ENCODE measurements at places on chromosomes 13 and 19.

DNA sequence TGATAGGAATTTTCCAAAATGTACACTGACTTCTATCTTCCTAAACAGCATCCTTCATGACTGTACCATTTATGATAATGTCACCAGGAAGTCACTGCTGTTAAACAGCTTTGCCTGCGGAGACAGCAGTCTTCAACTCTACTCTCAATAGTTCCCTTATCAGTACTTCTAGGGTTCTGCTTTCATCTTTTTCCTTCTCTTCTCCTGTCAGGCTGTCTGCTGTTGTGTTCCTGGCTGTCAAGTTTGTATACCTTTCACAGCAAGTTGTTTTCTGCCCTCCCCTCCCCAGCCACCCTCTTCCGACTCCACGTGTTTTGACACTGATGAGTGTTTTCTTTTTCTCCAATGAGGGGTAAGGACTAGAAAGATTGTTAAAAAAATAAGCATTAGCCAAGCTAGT is 2.2 kb downstream of the UPF3A start:
- DNase-seq = no peak

- DNase-seq = no peak
Measured at GRCh38 chr19:19647037-19647835, 3.8 kb upstream of the GMIP start.

DNA sequence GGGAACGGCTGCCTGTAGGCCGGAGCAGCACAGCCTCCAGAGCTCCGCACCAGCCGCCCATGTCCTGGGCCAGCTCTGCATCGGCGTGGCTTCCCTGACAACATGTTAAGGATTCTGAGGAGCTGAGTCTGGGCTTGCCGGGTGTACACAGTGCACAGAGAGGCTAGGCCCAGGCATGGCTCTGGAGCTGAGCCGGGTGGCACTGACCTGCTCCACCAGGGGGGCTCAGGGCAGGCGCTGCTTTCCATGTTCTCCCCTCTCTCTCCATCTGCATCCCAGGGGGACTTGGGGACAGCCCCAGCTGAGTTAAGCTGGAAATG is 31.6 kb downstream of the AP1M1 start:
- DNase-seq = no peak

DNA sequence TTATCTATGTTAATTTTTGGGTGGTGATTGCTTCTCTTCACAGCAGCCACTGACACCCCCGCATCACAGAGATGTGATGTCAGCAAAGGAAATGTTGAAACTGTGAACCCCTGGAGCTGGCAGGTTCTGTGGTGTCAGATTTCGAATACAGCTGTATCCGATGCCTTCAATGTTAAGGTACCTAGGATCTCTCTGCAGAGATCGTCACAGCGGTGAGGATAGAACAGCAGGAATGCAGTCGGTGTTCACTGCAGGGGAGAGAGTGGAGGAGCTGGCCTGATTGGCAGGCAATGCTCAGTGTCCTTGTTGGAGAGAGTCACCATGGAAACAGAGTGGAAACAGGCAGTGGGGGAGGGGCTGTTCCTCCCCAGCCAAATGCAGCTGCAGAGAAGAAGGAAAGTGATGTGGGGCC is 79.5 kb upstream of the ZNF835 start:
- DNase-seq = no peak

- no peak for DNase-seq
Measured at GRCh38 chr19:44883922-44884321, 7.1 kb upstream of the TOMM40 start.

- no peak for DNase-seq
Measured at GRCh38 chr13:19781526-19781925, 1.2 kb downstream of the PSPC1 start.

- DNase-seq = no peak
Measured at GRCh38 chr19:35307931-35308330, 16.0 kb downstream of the MAG start.

DNA sequence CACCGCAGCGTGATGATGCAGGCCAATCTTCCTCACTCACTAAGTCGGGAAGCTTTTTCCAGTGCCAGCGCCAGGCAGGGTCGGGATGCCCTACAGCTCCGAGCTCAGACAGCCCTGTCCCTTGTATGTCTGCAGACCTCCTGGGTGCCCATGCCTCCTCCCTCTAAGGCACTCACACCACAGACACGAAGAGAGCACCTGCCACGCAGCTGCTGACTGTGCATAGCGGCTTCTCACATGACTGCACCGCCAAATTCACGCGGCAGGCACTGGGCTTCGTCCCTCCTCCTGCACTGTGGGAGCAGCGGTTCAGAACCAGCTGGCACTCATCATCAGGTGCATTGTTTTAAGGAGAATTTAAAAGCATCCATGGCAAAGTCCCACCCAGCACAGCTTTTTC is 88.1 kb downstream of the SLC7A1 start:
- no peak for DNase-seq

- DNase-seq = no peak
Measured at GRCh38 chr19:29048873-29049272, 164.1 kb downstream of the UQCRFS1 start.

DNA sequence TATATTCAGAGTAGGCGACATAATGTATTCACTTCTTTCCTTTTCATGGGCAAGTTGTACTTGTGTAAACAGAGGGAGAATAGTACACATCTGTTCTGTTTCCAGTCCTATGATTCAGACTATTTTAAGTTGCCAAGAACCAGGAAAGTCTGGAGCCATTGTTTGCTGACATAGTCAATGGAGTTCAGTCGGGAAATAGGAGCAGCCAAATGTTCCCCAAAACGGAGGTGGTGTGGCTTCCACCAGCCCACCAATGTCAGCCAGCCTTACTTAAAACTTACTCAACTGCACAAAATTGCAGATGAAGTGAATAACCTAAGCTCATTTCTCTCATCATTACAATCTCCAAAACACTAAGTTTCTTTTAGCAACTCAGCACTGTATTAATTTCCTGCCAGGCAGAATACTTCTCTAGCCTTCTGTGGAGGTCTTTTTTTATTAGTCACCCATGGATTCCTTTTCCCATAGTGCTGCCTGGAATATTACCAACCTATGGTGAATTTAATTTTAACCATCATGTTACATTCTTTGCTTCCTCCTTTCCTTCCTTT is 22.3 kb upstream of the CSNK1A1L start:
- no peak for DNase-seq

- no peak for DNase-seq
Measured at GRCh38 chr13:20669162-20669561, 34.3 kb upstream of the IL17D start.

DNA sequence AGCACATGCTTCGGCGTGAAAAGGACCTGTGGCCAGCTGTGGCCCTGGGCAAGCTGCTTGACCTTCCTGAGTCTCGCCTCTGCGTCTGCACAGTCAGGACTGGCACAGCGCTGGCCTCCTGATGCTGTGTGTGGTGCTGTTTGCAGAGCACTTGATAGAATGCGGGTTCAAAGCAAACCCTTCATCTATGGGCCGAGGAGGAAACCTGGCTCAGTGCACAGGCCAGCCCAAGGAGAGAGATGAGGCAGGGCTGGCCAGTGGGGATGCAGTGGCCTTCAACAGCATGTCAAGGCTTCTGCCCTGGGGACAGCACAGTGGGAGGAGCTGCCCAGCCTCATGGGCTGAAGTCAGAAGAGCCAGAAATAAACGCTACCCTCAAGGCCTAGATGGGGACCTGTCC is 21.3 kb upstream of the VSTM2B start:
- DNase-seq = no peak

DNA sequence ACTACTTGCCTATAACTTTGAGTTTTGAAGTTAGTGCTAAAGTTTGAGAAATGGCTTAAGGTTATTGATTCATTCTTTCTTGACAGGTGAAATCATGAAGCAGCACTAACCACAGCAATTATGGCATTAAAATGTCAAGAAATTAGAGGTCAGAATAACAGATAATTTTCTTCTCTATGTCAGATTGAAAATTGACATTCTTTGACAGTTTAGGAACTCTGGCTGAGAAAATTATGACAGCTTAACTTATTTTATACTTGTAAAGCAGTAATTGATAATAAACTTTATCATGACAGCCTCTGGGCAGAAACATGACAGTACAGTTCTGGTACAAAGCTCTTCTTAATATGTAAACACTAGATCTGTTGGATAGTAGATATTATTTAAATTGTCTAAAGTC is 155.2 kb upstream of the MAB21L1 start:
- no peak for DNase-seq

DNA sequence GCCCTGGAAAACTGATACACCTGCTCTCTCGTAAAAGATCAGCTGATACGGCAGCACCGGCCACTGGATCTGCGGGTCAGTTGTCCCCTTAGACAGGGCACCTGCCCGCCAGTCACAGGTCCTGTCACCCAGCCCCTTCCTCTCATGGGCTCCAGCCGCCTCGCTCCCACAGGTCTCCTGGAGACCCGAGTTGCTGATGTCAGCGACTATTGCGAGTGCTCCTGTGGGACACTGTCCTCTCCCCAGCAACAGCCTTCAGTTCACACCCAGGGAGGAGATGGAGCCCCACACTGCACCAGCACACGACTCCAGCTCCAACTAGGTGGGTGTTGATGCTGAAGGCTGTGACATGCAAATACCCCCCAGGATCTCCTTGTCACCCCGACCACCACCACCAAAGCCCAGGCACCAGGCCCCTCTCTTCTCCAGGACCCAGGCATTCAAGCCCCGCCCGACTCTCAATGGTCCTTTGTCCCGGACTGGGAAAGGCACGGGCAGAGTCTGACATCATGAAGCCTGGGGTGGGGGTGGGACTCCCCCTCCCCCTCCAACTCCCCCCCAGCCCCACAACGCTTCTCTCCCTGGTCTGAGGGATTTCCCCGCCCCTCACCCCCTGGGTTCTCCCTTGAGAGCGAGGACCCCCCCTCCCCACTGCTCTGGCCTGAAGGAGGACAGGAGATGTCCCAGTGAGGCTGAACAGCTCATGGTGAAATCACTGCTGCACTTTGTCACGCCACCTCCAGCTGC is 1.4 kb upstream of the MAG start:
- DNase-seq = no peak

DNA sequence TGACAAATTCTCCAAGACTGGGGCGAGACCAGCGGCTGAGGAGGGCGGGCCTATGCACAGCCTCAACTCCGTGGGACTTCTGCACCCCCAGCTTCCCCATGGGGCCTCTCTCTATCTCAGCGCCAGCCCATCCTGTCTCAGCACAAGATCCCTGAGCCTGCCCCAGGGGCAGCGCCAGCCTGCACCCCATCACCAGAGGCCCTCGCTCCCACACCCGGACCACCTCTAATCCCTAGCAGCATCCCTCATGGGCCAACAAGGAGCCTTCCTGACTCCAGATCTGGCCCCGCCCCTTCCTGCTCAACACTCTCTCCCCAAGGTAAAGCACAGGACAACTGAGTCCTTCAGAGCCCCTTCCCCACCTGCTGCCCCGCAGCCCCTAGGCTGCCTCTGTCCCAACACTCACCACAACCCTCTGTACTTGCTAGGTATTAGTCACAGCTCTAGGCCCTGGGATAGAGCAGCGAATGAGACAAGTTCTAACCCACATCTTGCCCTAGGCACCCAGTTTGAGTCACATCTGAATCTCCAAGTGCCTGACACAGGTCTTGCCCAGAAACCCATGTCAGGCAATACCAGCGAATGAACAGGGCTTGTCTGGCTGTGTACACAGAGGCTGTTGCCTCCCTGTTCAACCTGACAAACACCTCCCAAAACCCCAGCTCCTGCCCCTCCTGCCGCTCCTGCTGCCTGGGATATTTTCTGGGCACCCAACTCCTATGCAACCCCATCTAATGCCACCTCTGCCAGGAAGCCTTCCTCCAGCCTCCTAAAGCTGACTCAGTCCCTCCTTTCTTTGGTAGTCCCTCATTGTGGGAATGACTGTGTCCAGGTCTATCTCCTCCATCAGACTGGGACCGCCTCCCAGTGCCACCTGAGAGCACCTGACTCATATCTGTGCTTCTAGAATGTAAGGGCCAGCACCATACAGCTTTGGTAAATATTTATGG is 18.6 kb downstream of the GRIK5 start:
- DNase-seq = no peak

- DNase-seq = no peak
Measured at GRCh38 chr19:5693195-5694166, 3.4 kb downstream of the RPL36 start.

- DNase-seq = no peak
Measured at GRCh38 chr19:15551293-15552004, 43.1 kb downstream of the CYP4F22 start.

GRCh38 chr13:99740251-99740979 is 231.2 kb downstream of the ZIC5 start:
- DNase-seq = no peak

GRCh38 chr13:88051746-88052482 is 380.7 kb downstream of the SLITRK5 start:
- no peak for DNase-seq

All from gastrocnemius medialis (tissue), 4 donors.